ENCODE measurements at places on chromosomes 1 and 21.

GRCh38 chr1:35598895-35599294 lies 25.8 kb downstream of the TFAP2E start:
- no peak for DNase-seq

DNA sequence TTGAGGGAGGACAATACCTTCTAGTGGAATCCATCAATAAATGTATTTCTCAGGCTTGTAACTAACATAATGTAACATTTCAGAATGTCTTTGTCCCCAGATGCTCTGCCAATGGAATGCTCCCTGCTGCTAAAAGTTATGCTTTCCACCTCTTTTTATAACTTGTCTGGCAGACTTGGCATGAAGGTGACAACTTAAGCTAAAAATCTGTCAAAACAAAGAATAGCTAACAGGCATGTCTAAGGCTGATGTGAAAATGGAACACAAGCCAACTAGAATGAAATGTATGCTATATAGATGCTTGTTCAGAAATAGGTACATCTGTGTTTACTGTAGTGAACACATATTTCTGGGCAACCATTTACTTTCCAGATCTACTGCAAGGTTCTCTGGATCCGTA lies 467.9 kb downstream of the MRPL39 start:
- no peak for DNase-seq

- DNase-seq, result no peak
These were observed 34.2 kb upstream of the PBX1 start for GRCh38 chr1:164524810-164525209.

DNA sequence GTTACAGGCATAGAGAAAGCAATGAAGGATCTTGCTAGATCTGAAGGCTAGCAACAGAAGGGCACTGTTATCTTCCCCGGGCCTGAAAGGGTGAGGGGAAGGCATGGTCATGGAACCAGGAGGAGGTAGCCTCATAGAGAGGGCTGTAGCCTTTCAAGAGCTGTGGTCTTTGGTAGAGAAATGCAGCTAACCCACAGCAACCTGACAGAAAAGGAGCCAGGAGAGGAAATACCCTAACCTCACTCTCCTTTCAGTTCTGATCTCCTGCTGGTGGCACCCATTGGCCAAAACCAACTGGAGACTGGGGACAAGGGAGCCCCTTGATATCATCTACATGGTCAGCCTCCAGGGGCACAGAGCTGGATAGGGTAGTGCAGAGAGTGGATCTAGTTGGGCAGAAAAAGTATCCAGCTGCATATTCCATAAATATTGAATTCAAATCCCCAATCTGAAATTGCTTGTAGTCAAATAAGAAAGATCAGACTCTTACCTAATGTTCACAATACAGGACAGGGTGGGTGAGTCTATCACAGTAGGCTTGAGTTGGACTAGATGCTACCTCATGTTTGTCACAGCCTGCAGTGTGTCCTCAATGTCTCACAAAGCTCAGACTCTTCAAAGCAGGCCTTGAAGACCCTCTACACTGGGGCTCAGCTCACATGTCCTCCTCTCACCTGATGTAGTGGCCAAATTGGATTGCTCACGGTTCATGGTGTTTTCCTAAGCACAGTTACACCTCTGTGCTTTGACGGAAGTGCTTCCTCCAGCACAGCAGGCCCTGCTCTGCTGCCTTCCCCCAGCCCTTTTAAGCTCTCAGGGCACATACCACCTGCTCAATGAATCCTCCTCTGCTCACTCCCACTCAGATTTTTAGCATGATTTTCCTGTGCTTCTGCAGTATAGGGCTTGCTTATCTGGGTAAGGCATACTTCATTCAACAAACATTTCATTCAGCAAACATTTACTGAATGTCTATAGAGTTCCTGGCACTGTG lies 74.1 kb upstream of the JUN start:
- peak; percentile 43 for DNase-seq

DNA sequence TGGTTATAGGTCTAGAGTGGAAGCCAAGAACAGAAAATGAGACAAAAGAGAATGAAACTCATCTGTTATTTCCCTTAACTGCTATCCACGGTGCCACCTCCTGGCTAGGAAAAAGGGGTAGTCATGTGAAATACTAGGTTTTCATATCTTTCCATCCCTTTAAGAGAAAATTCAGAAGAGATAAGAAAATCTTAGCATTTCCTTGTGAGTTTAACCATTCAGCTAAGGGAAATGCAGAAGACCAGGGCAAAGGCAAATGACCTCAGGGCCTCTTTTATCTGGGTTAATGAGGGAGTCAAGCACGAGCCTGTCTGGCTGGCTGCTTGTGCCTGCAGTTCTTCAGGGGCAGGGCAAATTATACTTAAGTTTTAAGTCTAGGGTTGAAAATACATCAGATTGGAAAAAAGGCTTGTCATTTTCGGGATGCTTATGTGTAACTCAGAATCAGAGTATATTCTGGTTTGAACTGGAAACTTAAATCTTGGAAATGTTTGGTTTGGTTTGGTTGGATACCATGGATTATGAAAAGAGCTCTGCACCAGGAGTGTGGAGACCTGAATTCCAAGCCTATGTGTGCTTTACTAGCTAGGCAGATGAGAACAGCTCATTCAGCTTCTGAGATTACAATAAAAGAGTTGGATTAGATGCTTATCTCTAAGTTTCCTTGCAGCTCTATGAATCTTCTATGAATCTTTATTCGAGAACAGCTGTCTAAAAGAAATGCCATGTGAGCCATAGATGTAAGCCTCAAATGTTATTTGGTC lies 19.9 kb downstream of the NIBAN1 start:
- no peak for DNase-seq

- DNase-seq, result no peak
These were observed 29.3 kb downstream of the AK2 start for GRCh38 chr1:33007190-33008050.

DNA sequence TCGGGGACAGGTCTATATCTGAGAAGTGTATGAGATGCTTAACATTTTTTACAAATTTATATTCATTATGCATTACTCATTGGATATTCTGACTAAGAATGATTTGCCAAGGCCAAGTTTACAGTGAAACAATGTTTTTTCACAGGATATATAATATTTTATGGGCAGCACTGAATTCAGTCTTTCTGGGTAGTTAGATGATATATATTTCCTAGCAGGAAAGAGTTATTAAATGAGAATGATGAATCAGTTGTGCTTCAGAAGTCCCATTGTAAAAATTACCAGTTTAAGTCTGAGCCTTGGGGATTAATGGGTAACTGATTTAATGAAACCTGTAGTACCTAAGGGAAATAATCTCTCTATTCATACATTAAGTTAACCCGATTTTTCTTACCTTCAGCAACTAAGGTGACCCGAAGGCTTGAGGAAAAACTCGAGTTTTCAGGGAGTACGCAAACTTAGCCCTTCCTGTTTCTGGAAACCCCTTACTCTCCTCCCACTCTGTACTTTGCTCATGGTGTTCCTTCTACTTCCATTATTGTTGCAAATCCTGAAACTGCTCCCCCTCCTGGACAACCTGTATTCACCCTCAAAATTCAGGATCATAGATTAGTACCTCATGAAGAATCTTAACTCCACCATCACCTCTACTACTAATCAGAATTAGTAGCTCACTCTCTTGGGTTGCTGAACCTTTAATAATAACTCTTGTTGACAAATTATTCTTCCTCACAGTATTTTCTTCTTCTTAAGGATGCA lies 135.1 kb downstream of the AK5 start:
- no peak for DNase-seq

GRCh38 chr1:203665993-203666392 lies 39.4 kb downstream of the ATP2B4 start:
- DNase-seq, result no peak

DNA sequence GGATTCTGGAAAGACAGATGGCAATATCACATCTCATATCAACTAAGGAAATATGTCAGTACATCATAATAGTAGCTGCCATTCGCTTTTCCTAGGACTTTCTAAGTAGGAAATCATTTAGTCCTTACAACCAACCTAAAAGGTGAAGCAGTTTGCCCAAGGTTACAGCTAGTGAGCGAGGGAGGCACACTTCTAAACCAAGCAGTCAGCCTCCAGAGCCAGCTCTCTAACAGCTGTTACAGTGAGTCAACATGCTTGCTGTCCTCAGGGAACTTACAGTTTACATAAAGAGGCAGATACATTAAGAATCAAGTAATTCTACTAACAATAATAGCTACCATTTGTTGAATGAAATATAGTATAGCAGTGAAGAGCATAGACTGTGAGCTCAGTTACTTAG lies 57.1 kb downstream of the GIPC2 start:
- DNase-seq, result no peak

- no peak for DNase-seq
These were observed 7.1 kb downstream of the POU3F1 start for GRCh38 chr1:38039331-38040088.

DNA sequence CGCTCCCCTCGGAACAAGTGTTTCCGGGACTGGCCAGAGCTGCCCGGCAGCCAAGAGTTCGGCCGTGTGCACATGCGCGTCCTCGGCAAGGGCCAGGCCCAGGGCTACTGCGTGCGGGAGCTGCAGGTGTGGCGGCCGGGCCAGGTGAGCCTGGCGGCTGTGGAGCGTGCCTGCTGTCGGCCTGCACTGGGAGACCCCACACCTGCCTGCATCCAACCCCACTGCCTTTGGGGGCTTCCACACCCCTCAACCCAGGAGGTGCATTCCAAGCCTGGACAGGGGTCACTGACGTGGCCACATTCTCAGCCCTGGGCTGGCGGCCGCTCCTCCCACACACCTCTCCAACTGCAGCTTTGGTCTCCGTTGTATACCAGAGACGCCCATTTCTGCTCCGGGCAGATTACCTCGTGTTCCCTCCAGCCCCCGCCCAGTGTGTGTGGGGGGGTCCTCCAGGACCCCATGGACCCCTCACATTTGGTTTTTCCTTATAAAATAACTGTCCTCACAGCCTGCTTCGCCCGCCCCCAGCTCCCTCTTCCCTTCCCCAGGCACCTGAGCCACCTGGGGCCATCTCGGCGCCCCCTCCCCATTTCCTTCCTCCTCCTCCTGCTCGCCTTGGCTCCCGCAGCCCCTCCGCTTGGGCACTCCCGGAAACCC lies 6.1 kb downstream of the RNF223 start:
- DNase-seq, result no peak

DNA sequence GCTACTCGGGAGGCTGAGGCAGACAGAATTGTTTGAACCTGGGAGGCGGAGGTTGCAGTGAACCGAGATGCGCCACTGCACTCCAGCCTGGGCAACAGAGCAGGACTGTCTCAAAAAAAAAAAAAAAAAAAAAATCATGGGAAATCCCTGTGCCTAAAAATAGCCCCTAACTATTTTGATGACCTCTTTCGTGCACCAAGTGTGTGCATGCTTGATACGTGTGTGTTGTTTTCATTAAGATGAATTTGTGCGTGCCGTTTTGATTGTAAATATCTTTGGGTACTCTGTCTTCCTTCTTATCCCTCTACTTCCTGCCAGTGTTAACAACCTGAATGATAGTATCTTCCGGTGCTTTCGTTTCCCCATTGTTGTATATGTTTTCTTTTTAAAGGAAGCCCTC lies 9.8 kb downstream of the CACYBP start:
- no peak for DNase-seq

DNA sequence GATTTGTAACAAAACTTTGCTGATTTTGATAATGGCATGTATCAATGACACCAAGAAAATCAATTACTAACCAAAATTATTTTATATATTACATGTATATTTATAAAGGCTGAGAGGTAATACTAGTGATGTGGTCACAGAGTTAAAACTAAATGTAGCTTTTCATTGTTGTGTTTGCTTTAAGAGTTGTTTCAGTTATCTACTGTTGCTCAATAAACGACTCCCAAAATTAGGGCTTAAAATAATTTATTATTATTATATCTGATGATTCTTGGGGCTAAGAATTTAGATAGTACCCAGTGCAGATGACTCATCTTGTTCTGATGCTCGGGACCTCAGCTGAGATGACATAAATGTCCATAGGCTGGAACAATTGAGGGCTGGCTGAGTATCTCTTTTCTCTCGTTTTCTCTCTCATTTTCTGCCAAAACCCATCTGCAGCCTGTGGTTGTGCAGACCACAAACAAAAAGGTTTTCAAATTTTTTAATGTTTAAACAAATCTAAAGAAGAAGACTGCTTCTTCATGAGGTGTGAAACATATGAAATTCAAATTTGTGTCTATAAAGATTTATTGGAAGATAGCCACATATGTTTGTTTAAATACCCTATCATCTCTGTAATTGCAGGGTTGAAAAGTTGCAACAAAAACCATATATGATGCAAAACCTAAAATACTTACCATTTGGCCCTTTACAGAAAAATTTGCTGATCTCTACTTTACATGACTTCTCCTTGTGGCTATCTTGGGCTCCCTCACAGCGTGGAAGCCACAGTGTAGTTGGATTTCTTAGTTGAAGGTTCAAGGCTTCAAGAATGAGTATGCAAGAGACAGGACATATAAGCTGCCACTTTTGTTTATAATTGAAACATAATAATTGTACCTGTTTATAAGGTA lies 14.8 kb upstream of the PTPRC start:
- peak; percentile 48 for DNase-seq

GRCh38 chr1:156123356-156124196 lies 9.1 kb downstream of the LMNA start:
- DNase-seq, result no peak
